GM10248 (cell line): ENCODE measurements at places on chromosomes 1 and 21.

DNA sequence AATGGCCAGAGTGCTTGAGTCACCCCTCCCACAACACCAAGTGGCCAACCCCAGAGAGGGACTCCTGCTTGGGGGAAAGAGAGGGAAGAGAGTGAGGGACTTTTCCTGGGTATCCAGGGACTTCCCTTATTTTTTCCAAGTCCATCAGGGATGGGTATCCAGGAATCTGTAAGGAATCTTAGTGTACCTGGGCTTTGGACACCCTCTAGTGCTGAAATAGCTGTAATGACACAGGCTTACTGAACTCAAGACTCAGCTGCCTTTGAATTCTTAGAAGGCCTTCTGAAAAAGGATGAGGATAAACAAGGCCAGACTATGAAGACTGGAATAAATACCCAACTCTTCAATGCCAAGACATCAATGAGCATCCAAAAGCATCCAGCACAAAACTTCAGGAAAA lies 12.0 kb downstream of the TSHB start:
- no peak for DNase-seq

DNA sequence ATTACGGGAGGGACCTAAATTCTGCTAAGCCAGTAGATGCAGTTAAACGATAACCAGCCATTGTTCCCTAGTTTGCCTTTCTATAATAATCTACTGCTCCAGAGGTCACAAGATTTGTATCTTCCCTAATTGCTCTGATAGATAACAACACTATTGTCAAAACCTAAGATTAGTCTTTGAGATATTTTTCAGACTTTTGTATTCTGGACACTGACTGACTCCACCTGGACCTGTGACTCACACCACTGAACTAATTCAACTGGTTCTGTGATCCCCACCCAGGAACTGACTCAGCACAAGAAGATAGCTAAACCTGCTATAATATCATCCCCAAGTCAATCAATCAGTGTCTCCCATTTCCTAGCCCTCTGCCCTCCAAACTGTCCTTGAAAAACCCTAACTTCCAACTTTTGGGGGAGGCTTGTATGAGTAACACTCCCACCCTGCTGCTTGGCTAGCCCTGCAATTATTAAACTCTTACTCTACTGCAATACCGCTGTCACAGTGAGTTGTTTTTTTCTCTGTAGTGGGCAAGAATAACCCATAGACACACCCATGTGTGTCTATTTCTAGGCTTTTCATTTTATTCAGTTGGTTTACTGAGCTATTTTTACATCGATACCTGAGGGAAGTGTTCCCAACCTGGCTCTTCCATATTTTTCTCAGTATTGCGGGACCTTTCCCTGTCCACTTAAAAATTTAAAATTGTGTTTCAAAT lies 11.2 kb downstream of the KIFAP3 start:
- DNase-seq, result no peak

- DNase-seq, result no peak
Observed at GRCh38 chr1:233172201-233172600, 123.3 kb downstream of the PCNX2 start.

- no peak for DNase-seq
Observed at GRCh38 chr1:199029401-199029800, 390.6 kb downstream of the PTPRC start.

- DNase-seq, result no peak
Observed at GRCh38 chr1:3415260-3416090, 39.0 kb upstream of the ARHGEF16 start.

- no peak for DNase-seq
Observed at GRCh38 chr1:63618011-63618410, 24.8 kb downstream of the PGM1 start.

GRCh38 chr1:205961405-205961804 lies 18.1 kb upstream of the SLC26A9 start:
- DNase-seq, result peak; percentile 57

DNA sequence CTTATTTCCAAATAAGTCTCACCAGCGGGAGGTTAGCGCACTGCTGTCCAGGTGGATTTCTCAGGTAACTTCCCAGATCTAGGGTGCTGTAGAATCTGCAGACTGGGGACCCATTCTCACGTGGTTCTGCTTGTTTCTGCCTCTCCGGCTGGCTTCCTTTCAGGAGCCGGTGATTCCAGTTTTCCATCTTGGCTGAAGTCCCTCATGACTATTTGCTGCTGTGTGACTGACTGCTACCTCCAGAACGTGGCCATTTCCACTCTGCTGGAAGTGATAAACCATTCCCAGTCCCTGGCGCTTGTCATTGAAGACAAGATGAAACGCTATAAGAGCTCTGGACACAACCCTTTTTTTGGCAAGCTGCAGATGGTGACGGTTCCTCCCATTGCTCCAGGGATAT lies 76.0 kb downstream of the DOP1B start:
- DNase-seq, result no peak

- no peak for DNase-seq
Observed at GRCh38 chr1:221200464-221200863, 321.2 kb downstream of the HLX start.

DNA sequence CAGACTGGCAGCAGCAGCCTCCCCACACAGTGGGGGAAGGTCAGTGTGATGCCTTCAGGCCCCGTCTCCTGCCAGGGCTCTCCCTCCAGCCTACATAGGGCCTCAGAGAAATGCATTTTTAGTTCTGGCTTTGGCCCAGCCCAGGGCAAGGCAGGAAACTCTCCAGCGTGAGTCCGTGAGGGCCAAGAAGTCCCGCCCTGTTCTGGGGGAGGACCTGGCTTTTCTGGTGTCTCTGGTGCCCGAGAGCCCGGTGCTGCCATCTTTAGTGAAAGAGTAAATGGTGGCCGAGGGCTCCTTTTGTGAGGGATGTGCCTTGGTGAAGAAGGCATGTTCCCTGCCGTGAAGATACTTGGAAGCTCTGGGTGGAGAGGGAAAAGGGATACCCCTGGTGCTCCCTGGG lies 14.8 kb upstream of the DIP2A start:
- DNase-seq, result no peak

GRCh38 chr1:226046240-226046639 lies 16.3 kb upstream of the H3-3A start:
- DNase-seq, result no peak

- no peak for DNase-seq
Observed at GRCh38 chr1:93106226-93106625, 27.1 kb downstream of the MTF2 start.

- DNase-seq, result no peak
Observed at GRCh38 chr1:221812088-221812752, 70.3 kb upstream of the DUSP10 start.

GRCh38 chr1:31926252-31926651 lies 11.9 kb downstream of the PTP4A2 start:
- DNase-seq, result no peak

DNA sequence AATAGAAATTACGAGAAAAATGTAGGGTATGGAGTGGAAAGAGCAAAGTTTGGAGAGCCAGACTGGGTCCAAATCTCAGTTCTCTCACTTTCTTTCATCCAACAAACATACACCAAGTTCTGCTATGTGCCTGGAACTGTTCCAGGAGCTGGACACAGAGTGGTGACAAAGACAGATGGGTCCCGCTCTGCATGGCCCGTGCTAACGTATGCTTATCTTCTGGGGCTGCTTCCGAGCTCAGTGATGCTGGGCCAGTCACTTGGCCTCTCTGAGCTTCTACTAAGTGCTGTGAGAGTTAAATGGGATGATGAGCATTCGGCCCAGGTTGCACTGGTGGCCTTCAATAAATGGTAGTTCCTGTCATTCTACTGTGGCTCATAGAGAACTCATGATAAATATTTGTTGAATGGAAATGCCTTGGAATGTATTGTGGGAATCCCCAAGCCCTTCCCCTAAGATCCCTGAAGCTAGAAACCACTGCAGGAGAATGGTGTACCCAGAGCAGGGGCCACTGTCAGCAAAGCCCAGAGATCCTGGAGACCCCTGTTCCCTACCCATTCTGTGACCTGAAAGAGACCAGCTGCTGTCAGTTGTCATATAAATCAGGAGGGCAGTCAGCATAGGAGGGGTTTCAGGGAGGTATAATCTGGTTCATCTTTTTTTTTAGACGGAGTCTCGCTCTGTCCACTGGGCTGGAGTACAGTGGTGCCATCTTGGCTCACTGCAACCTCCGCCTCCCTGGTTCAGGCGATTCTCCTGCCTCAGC lies 3.8 kb downstream of the LEMD1 start:
- DNase-seq, result no peak
